ENCODE measurements at places on chromosomes 11 and 22. TPM values are rescaled to one million over a fixed set of nuclear protein-coding genes. Genes with fewer than 3 reads are reported as not detected.

The MAP4K2 gene
- 17.4 TPM for polyA plus RNA-seq

The TCN1 gene
- not detected for polyA plus RNA-seq

The KCTD21 gene
- 8.0 TPM for polyA plus RNA-seq

The MMP12 gene
- 4.4 TPM for polyA plus RNA-seq

The PDGFD gene
- polyA plus RNA-seq: 23.4 TPM

The DESI1 gene
- 31.3 TPM for polyA plus RNA-seq

The PAMR1 gene
- polyA plus RNA-seq: 4.3 TPM

The EHD1 gene
- 56.5 TPM for polyA plus RNA-seq

The CFL1 gene
- 688 TPM for polyA plus RNA-seq

The RBFOX2 gene
- 143 TPM for polyA plus RNA-seq

The EFCAB6 gene
- polyA plus RNA-seq: 6.5 TPM

The FXYD6 gene
- 114 TPM for polyA plus RNA-seq

The OR8D4 gene
- polyA plus RNA-seq: not detected

The C22orf42 gene
- polyA plus RNA-seq: not detected

The C22orf15 gene
- polyA plus RNA-seq: 2.7 TPM

The DLAT gene
- polyA plus RNA-seq: 54.1 TPM

The CBLIF gene
- polyA plus RNA-seq: 0.20 TPM

GRCh38 chr11:126927623-126928022 lies 72.9 kb downstream of the KIRREL3 start:
- no peak for DNase-seq

DNA sequence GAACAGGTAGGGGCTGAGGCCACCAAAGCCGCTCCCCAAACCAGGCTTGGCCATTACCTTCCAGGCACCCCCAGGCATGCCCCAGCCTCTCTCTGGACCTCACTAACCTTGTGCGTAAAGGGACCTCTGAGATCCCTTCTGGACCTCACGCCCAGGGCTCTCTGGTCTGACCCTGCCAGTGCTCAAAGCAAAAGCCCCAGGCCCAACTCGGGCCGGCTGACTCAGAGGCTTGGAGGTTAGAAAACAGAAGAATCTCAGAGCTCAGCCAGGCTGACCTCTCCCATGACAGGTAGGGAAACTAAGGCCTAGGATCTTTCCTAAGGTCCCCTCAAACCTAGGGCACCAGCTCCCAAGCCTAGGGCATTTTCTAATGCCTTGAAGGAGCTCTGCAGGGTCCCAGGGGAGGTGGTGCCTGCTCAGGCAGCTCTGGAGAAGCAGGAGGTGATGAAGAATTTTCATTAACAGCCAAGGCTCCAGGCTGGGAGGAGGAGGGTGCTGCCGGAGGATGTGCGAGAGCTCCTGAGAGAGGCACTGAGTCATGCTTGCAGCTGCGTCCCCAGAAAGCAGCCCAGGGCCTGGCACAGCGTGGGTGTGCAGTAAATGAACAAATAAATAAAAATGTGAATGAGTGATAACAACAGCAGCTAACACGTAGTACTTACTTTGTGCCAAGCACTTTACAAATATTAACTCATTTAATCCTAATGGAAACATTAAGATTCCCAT lies 25.6 kb downstream of the ARRB1 start:
- no peak for DNase-seq

GRCh38 chr22:32994898-32995297 lies 63.3 kb downstream of the SYN3 start:
- DNase-seq: no peak

DNA sequence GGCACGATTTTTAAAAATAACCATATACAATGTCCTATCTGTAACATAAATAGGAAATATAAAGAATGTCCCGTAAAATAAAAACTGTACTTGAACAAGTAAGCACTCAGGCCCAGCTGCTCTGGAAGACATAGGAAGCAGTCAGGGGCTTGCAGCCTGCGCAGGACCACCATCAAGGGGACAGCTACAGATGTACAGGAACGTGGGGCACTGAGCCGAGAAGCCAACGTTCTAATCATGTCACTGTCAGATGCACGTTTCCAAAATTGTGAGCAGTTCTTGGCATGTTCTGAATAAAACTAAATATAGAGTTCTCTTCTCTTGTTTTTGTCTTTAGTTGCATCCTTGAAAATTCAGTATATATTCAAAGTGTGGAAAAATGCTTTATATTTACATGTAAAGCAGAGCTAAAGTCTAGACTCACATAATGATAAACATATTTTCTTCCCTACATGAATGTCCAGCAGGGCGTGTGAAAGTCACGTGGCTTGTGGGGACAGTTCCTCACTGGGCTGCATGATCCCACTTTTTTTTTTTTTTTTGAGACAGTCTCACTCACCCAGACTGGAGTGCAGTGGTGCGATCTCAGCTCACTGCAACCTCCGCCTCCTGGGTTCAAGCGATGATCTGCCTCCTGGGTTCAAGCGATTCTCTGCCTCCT lies 28.4 kb upstream of the TSPAN18 start:
- DNase-seq: no peak

- DNase-seq: no peak
These were observed 16.5 kb upstream of the ETS1 start for GRCh38 chr11:128603752-128604414.

DNA sequence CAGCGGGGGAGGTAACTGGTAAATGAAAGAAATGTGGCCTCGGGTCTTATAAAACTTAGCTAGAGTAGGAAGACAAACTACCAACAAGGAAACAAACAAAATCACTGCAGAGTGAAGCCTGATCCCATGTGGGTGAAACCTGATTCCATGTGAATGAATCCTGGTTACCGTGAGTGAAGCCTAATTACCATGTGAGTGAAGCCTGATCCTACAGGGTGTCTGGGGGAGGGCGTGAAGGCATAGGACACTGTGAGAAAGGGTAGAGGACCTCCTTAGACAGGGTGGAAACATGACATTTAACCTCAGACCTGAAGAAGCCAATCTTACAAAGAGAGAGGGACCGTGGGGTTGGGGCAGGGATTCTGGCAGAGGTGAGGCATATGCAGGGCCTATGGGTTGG lies 106.2 kb upstream of the USP47 start:
- DNase-seq: no peak

GRCh38 chr11:121246021-121246768 lies 46.4 kb upstream of the SC5D start:
- no peak for DNase-seq

DNA sequence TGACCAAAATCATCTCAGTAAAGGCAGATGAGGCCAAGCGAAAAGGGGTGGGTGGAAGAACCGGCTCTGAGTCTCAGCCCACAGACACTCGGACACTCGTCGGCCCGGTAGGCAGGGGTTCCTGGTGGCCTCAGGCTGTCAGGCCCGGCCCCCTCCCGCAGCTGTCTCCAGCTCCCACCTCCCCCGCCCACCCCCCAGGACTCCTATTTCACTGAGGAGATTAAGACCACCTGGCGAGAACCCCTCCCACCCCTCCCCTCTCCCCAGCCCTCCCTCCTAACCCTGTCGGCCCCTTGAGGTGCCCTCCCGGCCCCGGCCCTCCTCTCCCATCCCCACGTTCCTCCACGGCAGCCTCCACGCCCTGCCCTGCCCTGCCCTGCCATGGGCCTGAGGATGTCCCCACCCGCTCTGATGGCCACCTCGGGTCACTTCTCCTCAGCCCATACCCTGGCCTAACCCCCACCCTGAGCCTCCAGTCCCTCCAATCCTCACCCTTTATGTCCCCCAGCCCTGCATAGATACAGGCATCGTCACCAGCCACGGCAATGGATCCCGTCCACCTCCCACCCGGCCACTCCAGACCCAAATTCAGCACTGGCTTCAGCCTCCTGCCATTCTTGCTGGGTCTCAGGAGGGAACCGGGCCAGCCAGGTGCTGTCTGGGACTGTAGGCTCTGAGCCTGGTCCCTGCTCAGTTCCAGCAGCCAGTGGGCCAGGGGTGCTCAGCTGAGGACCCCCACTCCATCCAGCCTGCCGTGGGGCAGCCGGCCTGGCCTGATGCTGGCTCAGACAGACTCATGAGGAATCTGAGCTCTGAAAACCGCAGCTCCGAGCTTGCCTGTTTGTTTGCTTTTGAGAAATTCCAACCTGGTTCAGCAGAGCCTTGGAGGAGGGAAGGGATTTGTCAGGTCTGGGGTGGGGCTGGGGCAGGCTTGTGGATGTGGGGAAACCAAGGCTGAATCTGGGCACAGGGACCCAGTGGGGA lies 9.8 kb upstream of the TBX1 start:
- DNase-seq: no peak

DNA sequence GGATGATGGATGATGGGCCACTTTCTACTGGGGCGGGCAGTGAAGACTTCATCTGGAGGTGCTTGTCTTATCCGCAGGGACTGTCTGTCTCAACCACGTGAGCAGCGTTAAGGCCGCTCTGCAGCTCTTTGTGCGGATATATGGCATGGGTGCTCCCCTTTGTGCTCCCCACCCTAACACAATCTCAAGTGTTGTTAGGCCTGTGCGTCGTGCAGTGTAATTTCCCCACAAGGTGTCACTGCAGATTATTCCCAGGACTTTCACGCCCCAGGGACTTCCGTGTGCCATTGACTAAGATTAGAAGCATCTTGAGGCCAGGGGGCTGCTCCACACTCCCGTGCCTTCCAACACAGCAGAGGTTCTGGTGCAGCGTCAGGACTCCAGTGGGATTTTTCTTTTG lies 65.3 kb downstream of the TBC1D22A start:
- DNase-seq: no peak

GRCh38 chr22:42983470-42983869 lies 31.5 kb downstream of the PACSIN2 start:
- no peak for DNase-seq

- no peak for DNase-seq
These were observed 27.8 kb upstream of the MYH9 start for GRCh38 chr22:36415415-36416168.

DNA sequence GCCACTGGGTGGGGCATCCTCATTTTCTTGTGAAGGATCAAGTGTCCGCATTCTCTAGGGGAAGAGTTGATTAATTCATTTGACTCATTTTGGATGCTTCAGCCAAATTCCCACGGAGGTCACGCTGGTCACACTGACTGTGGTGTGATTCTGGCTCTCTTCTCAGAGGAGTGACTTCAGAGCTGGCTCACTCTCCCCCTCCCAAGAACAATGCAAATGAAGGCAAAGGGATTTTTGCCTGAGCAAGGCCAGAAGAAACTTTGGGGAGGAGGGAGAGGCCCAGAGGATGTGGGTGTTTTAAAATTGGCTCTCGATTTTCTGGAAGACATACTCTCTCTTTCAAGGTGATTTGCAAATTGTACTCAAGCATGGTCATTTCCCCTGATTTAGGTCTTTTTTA lies 51.1 kb upstream of the LMO2 start:
- no peak for DNase-seq

DNA sequence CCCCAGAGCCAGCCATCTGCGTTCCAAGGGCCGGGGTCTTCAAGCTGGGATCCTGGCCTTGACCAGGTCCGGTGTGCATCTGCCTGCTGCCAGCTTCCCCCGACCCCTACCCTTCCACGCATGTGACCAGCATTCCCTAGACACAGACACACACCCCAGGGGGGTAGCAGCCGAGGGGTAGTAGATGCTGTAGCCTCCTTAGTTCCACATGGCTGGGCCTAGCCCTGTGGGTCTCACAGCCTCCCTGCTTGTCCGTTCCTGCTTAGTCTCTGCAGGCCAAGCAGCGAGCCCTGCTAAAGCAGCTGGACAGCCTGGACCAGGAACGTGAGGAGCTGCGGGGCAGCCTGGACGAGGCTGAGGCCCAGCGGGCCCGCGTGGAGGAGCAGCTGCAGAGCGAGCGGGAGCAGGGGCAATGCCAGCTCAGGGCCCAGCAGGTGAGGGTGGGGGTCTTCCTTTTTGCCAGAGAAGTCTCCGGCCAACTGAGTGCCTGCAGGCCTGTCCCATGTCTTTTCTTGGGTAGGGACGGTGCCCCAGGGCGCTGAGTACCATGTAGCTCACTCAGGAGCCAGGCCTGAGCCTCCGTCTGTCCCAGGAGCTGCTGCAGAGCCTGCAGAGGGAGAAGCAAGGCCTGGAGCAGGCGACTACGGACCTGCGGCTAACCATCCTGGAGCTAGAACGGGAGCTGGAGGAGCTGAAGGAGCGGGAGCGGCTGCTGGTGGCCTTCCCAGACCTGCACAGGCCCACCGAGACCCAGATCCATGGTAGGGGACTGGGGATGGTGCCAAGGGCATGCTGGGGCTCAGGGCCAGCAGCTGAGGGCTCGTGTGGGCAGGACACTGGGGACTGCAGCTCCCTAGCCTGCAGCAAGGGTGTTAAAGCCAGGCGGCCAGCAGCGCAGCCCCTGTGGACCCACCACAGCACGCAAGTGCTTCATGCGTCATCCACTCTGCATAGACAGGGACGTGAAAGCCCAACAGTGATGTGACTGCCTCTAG lies 13.6 kb downstream of the RNF215 start:
- DNase-seq: no peak

DNA sequence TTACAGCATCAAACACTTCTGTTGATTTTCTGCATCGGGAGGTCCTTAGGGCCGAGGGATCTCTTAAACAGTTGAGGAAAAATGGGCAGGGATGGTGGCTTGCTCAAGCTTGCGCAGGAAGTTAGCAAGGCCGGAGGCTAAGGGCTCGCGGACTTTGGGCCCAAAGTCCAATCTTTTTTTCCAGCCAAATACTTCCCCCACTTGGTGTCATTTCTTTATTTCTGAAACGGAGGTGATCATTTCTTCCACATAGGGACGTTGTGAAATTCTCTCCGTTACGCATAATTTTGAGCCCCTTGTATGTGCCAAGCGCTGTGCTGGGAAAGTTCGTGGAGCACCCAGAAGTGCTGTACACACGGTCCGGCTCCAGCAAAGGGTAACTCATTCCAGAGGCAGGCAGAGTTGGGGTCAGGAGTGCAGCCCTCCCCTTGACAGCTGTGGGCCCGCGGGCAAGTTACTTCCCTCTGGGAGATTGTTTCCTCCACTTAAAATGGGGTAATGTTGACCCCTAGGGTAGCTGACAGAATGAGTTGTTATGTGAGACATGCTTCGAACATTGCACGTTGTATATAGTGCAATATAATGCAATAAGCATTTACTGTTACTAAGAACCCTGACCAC lies 809 bp downstream of the MIEF1 start:
- DNase-seq: no peak

- DNase-seq: no peak
These were observed 9.7 kb downstream of the FBLN1 start for GRCh38 chr22:45512363-45512762.

GRCh38 chr11:70491696-70492472 lies 93.6 kb downstream of the CTTN start:
- DNase-seq: no peak

GRCh38 chr11:9038541-9038940 lies 34.7 kb upstream of the NRIP3 start:
- no peak for DNase-seq

- no peak for DNase-seq
These were observed 248.1 kb downstream of the DLG2 start for GRCh38 chr11:85379066-85379465.

GRCh38 chr11:8080069-8080670 lies 841 bp upstream of the TUB start:
- no peak for DNase-seq

DNA sequence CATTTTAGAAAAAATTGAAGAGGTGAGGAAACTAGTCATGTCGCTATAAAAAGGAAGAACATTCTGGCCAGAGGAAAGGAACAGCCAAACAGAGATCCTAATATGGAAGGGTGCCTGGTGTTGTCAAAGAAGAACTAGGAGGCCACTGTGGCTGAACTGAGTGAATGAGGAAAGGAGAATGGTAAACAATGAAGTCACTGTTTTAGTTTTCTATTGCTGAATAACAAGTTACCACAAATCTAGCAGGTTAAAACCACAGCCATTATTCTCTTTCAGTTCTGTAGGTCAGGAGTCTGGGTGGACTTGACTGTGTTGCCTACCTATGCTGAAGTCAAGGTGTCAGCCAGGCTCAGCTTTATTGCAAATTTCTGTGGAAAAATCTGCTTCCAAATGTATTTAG lies 549.3 kb upstream of the CCDC90B start:
- no peak for DNase-seq

Measured in left kidney (tissue), 8 donors.